Thoracic aorta (tissue), 2 donors: ENCODE measurements at places on chromosomes 12 and 14.
A peak's percentile ranks its signal among the peaks of the same experiment; 100 is the strongest.

DNA sequence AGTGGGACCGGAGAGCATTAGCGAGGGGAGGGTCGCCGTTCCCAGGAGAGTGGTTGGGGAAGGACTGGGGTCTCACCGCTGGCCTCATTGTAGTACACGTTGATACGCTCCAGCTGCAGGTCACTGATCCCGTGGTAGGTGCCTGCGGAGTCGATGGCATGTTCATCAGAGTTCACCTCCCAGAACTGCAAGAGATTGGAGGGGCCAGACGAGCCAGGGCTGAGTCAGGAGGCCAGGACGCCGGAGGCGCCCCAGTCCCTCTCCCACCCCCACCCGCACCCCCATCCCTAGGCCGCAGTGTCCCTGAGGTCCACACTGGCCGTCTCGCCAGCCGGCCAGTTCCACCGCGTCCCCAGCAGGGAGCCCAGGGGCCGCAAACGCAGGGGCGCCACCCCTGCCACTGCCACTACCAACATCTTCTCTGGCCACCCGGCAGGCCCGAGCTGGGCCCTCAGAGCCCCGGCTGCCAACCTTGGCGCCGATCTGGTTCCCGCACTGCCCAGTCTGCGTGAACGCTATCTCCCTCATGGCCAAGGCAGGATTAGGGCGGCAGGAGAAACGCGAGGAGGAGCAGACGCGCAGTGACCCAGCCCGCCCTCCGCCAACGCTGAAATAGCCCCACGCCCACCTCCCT lies 144.2 kb downstream of the ALG10 start:
- H3K36me3 ChIP-seq: no peaks in the 10 kb centered on the region
- no peaks in the 10 kb centered on the region for H3K27me3 ChIP-seq
- DNase-seq: no peak
- H3K4me3 ChIP-seq: no peak overlapping the region
- no peak overlapping the region for H3K27ac ChIP-seq

DNA sequence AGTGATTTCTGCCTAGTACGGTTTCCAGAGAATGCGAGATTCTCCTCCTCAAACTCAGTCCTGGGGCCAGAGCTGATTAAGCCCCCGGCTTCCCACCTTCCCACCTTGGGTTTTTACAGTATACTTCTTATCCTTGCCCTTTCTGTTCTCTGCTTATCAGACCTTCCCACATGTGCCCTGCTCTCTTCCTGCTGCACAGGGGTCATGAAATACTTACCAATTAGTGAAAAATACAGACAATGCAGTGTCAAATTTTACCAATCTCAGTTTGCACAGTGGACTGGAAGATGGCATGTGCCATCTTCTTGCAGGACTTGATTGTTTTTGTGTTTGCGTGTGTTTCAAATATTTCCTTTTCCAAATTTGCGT lies 14.7 kb downstream of the SUSD6 start:
- H3K4me1 ChIP-seq: peaks cover 60% of the 10 kb centered on the region
- no peak overlapping the region for H3K4me3 ChIP-seq
- H3K27me3 ChIP-seq: no peaks in the 10 kb centered on the region
- no peak overlapping the region for H3K27ac ChIP-seq
- no peak for DNase-seq
- no peaks in the 10 kb centered on the region for H3K36me3 ChIP-seq

- H3K4me3 ChIP-seq: no peak overlapping the region
- no peak overlapping the region for H3K27ac ChIP-seq
- no peak for DNase-seq
- no peaks in the 10 kb centered on the region for H3K4me1 ChIP-seq
- peaks cover 5% of the 10 kb centered on the region for H3K27me3 ChIP-seq
Measured at GRCh38 chr12:120378036-120378435, 9.1 kb upstream of the MSI1 start.

- H3K27me3 ChIP-seq: no peaks in the 10 kb centered on the region
- H3K36me3 ChIP-seq: no peaks in the 10 kb centered on the region
- no peak for DNase-seq
- H3K27ac ChIP-seq: no peak overlapping the region
Measured at GRCh38 chr14:72332046-72332445, 399.8 kb downstream of the RGS6 start.

DNA sequence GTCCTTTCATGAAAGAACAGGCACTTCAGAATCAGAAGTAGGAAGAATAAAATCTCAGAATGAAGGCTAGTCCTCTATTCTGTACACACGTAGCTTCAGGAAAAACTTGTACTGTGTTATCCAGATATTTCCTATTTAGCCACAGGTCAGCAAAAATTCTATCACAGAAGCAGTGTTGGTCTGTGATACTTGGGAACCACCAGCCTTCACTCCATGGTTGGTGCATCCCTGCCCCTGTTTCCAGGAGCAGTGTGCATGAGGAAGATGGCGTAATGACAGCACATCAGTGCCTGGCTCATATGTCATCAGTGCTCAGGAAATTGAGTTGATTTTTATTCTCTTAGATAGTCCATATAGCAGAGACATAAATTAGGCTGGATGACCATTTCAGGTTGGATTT lies 87.7 kb downstream of the SAMD4A start:
- no peak overlapping the region for H3K4me3 ChIP-seq
- peaks cover 37% of the 10 kb centered on the region for H3K4me1 ChIP-seq
- no peaks in the 10 kb centered on the region for H3K27me3 ChIP-seq
- no peak for DNase-seq
- H3K27ac ChIP-seq: peak overlapping the region; percentile 90

- peaks cover 12% of the 10 kb centered on the region for H3K4me1 ChIP-seq
- DNase-seq: no peak
- H3K27ac ChIP-seq: no peak overlapping the region
- H3K4me3 ChIP-seq: no peak overlapping the region
- H3K27me3 ChIP-seq: no peaks in the 10 kb centered on the region
Measured at GRCh38 chr14:105172476-105172875, 3.9 kb upstream of the JAG2 start.

GRCh38 chr14:49733836-49734235 lies 34.1 kb upstream of the KLHDC2 start:
- no peak for DNase-seq
- H3K4me1 ChIP-seq: no peaks in the 10 kb centered on the region
- no peak overlapping the region for H3K4me3 ChIP-seq
- H3K27ac ChIP-seq: no peak overlapping the region
- H3K27me3 ChIP-seq: no peaks in the 10 kb centered on the region

DNA sequence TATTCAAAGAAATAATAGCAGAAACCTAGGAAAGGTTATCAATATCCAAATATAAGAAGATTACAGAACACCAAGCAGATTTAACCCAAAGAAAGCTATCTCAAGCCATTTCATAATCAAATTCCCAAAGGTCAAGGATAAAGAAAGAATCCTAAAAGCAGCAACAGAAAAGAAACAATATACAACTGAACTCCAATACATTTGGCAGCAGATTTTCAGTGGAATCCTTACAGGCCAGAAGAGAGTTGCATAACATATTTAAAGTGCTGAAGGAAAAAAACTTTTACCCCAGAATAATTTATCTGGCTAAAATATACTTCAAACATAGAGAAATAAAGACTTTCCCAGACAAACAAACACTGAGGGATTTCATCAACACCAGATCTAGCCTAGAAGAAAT lies 54.3 kb downstream of the DENND5B start:
- DNase-seq: no peak
- H3K36me3 ChIP-seq: no peaks in the 10 kb centered on the region
